ENCODE measurements at places on chromosomes 6 and 20. TPM values are rescaled to one million over a fixed set of nuclear protein-coding genes. Genes with fewer than 3 reads are reported as not detected.

ANKRD66 gene
- not detected for total RNA-seq

EPHA7 gene
- not detected for total RNA-seq

CPXM1 gene
- total RNA-seq, result not detected

BANF2 gene
- not detected for total RNA-seq

SIRPD gene
- 0.28 TPM for total RNA-seq

HLA-DQB2 gene
- total RNA-seq, result 2.2 TPM

MLN gene
- total RNA-seq, result not detected

COL19A1 gene
- not detected for total RNA-seq

SNX9 gene
- total RNA-seq, result 46.6 TPM

PGC gene
- total RNA-seq, result not detected

GATA5 gene
- total RNA-seq, result not detected

RBBP9 gene
- 1.6 TPM for total RNA-seq

ACTL10 gene
- 0.55 TPM for total RNA-seq

VSTM2L gene
- not detected for total RNA-seq

All from CD4-positive, alpha-beta T cell (primary cell).